ENCODE measurements at places on chromosomes 4 and X.
A peak's percentile ranks its signal among the peaks of the same experiment; 100 is the strongest.

- DNase-seq, result no peak
Observed at GRCh38 chrX:85808217-85808616, 239.1 kb downstream of the CHM start.

DNA sequence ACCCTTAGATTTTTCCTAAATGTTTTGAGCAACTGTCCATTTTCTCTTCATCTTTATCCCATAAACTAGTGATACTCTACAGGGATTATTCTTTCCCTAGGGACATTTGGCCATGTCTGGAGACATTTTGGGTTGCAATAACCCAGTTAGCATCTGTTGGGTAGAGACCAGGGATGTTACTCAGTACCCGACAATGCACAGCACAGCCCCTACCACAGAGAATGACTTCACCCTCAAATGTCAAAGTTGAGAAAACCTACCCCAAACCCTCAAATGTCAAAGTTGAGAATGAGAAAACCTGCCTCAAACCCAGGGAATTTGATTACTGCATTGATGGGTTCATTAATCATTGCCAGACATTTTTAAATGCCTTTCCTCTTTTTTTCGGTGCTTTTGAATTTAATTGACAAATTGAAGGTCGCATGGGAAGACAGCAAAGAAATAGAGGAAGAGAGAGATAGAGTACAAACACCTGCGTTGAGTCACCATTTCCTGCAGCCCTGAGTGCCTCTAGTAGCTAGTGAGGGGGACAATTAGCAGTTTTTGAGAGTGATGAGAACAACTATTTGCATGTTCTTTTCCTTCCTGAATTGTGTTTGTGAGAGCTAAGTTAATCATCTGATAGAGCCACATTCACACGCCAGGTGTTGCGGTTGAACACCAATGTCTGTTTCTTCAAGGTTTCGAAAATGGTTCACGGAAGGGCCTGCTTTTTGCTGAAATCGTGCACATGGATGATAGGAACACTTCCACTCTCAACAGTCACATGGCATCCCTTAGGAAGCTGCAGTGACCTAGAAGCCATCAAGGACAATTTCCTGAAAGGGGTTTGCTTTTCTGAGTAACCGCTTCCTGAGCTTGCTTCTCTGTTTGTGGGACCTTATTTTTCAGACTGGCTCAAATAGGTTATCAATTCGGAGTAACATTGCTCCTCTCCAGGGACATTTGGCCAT lies 203.9 kb upstream of the VCX3A start:
- DNase-seq, result no peak

DNA sequence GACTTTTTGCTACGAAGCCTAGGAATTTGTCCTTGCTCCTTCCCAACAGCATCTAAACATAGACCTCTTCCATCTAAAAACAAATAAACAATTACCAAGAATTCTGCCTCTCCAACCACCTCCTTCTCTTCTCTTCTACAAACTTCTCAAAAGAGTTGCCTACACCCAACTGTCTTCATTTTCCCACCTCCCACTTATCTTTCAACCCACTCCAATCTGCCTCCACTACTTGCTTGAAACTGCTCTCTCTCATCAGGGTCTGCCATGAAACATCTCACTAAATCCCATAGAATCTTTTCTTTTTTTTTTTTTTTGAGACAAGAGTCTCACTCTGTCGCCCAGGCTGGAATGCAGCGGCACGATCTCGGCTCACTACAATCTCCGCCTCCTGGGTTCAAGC lies 902 bp upstream of the FGD1 start:
- no peak for DNase-seq

GRCh38 chr4:1979477-1980196 lies 29.1 kb downstream of the NELFA start:
- DNase-seq, result peak; percentile 8

DNA sequence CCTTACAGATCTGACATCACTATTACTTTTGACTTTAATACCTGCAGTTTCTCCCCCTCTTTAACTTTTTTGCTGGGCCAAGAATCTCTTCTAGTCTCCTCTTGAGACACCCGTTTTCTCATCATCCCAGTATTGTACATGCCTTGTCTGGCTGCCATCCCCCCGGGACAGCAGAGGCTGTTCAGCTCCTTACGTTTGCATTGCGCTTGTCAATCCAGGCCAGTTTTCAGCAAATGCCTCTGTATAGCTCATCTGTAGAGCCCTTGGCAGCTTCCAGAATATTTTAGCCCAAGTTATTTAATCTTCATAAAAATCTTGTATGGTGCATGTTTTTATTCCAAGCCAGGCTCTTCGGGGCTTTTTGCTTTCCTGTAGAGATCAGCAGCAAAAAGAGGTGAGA lies 22.3 kb upstream of the HOPX start:
- DNase-seq, result no peak

GRCh38 chr4:53497487-53498244 lies 93.6 kb downstream of the LNX1 start:
- no peak for DNase-seq

GRCh38 chr4:52843958-52844357 lies 18.2 kb upstream of the RASL11B start:
- peak; percentile 39 for DNase-seq

GRCh38 chr4:82071951-82072350 lies 301.8 kb downstream of the HNRNPD start:
- no peak for DNase-seq

DNA sequence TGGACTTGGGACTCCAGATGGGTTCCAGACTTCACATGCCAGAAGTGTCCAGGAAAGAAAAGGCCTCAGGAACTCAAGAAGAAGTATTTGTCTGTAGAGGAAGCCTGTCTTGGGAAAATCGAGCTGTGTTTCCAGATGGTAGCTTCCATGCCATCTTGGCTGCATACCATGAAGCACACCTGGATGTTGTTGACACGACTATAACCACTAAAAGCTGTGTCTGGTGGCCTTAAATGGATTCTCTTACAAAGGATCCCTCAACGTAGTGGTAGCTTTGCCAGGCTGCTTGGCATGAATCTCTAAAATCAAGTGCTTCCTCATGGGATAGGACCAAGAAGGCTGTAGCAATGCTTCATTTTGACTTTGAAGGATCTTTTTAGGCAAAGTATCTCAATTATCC lies 313.4 kb upstream of the BOD1L1 start:
- no peak for DNase-seq

DNA sequence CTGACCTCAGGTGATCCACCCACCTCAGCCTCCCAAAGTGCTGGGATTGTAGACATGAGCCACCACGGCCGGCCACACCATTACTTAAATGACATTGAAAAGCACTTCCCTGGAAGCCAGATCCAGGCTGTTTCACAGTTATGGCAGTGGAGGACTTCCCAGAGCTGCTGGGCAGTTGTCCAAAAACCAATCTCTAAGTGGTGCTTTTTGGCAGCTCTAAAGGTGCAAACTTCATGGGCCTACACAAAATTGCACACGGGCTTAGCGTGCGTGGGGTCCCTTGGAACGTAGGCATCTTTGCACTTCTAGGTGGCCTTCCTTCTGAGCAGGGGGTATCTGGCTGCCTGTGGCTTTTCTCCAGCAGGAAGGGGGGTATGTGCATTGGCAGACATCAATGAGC lies 172.3 kb downstream of the SHOX start:
- DNase-seq, result no peak

DNA sequence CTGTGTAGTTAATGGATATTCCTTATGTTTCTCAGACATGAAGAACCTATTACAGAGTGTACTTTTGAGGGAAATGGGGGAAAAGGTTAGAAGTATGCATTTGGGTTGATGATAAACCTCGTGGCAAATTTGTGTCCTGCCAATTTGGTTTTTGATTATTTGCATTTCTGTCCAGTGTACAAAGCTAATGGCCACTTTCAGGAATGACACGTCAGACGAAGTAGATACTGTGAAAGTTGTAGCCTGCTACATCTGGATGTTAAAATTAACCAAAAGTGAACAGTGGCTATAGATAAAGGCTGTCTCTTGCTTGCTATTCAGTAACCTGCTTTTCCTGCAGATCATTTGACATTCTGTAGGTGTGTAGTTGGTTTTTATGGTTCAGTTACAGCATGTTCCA lies 1.0 kb downstream of the PRDX4 start:
- DNase-seq, result no peak

- no peak for DNase-seq
Observed at GRCh38 chrX:50877310-50877709, 33.2 kb upstream of the BMP15 start.

Measured in head of caudate nucleus (tissue), 42 donors.